ENCODE measurements at places on chromosomes 7 and 10.

- no peak for DNase-seq
Measured at GRCh38 chr10:5858811-5859210, 30.9 kb downstream of the ANKRD16 start.

GRCh38 chr7:17989546-17989945 is 38.1 kb downstream of the PRPS1L1 start:
- peak; percentile 61 for DNase-seq

DNA sequence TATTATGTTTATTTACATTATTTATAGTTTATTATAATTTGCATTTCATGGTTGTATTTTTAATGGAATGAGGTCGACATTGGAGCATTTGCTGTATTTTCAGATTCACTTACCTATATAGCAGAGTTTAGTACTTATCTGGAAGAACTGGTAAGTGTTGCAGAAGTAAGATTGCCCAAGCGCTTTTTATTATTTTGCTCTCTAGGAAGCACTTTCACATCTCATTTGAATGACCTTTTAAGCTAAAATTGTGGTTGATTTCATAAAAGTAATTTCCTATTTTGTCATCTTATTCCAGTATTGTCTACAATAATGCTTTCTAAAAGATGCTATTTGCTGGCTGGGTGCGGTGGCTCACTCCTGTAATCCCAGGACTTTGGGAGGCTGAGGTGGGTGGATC is 28.6 kb downstream of the SEC61A2 start:
- DNase-seq, result no peak

- DNase-seq, result no peak
Measured at GRCh38 chr7:4134631-4135030, 547.5 kb upstream of the FOXK1 start.

- no peak for DNase-seq
Measured at GRCh38 chr7:112292162-112292561, 85.7 kb downstream of the ZNF277 start.

DNA sequence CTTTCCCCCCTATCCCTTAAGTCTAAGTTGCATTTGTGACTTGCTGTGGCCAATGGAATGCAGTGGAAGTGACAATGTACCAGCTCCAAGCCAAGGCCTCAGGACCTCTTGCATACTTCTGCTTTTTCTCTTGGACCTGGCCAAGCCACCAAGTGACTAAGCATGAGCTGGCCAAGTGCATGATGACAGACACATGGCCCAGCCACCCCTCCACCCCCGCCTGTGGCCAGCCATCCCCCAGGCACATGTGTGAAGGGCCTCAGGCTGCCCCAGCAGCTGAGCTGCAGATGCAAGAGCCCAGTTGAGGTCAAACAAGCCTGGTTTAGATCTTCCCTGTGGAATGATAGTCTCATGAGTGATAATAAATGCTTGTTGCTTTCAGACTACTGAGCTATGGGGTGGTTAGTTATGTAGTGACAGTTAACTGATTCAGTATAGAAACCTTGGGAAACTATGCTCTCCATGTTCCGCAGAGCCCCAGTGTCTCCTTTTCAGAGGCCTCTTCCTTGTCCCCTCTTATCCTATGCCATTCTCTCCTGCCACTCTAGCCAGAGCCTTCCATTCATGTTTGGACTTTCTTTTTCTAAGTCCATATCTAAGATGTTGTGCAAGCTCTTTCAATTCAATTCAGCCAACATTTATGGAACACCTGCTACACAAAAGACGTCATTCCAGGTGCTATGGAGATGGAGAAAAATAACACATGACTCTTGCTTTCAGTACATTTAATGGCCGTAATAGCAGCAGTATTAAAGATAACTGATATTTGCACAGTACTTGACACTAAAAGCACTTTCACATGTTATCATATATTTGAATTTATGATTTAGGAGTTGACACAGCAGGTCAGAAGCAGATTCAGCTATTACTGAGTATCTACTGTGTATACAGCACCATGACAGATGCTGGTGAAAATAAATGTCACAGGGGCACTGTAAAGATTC is 55.5 kb upstream of the LOXL4 start:
- DNase-seq, result peak; percentile 95

- DNase-seq, result peak; percentile 20
Measured at GRCh38 chr7:45663167-45663921, 89.2 kb downstream of the ADCY1 start.

DNA sequence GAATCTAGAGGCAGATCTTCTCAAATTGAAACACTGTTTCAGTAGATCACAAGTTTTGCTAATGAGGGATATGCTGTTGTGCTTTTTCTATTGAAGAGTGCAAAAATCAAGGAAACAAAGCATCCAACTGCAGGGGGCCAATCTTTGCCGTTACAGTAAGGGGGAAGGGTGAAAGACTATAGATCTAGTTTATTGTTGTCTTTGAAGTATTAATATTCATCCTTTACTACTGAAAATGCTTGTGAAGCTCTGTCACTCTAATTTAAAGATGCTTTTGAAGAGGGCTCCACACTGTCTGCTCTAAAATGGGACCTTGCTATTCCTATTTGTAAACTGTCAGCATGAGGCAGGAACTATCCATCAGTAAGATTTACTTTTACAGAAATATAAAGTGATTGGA is 110.3 kb downstream of the MBL2 start:
- DNase-seq, result no peak

DNA sequence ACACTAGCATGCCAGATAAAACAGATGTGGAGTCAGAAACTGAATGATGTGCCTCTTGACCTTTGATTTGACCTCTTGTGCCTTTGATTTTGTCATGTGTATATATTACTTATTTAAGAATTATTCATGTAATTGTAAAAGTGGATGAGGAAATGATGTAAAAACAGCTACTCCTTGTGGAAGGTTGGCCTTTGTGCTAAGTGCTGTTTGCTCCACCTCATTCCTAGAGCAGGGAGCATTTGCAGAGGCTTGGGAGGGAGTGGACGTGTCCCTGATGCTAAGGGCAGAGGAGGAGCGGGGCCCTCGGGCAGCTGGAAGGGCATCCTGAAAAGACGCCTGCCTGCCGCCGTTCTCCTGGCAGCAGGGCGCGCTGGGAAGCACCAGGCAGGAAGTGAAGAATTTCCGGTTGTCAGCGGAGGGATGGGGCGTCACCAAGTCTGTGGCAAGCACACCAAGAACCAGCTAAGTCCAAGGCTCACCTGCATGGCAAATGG is 197.6 kb upstream of the ZNF32 start:
- peak; percentile 63 for DNase-seq

- DNase-seq, result no peak
Measured at GRCh38 chr10:69867699-69868558, 66.2 kb downstream of the COL13A1 start.

DNA sequence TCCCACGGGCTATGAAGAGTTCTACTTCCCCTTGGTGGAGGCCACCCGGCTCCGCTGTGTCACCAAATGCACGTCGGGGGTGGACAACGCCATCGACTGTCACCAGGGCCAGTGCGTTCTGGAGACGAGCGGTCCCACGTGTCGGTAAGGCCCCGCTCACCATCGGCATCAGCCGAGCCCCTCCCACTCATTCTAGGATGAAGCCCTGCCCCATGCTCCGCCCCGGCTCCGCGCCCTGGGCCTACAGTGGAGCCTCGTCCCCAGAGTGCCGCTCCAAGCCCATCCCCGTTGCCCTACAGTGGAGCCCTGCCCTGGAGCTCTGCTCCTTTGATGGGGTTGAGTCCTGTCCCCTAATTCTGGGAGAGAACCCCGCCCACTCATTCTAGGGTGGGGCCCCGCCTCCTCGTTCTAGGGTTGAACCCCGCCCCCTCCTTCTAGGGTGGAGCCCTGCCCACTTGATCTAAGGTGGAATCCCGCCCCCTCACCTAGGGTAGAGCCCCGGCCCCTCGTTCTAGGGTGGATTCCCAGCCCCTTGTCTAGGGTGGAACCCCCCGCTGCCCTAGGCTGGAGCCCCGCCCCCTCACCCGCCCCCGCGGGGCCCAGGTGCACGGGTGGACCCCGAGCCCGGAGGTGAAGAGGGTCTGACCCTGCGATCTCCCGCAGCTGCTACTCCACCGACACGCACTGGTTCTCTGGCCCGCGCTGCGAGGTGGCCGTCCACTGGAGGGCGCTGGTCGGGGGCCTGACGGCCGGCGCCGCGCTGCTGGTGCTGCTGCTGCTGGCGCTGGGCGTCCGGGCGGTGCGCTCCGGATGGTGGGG is 3.4 kb upstream of the MUC12 start:
- DNase-seq, result peak; percentile 61

DNA sequence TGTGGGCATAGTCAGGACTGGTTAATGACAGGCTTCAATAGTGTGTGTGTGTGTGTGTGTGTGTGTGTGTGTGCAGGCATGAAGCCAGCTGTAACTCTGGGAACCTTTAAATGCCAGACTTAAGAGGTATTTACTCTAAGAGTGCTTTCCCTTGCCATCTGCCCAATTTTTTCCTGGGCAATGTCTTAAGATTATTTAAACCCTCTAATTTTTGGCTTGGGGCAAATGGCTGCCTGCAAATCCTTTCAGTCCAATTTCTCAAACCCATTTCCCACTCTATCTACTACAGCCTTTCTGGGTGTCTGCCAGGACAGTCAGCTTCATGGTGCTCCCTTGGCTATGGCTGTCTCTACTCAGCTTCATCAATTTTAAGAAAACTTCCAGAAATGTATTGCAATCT is 62.6 kb upstream of the C1GALT1 start:
- DNase-seq, result no peak
